Right renal pelvis (tissue), 4 donors: ENCODE measurements at places on chromosomes 4 and X. TPM values are rescaled to one million over a fixed set of nuclear protein-coding genes. Genes with fewer than 3 reads are reported as not detected.

- no peak for DNase-seq
These were observed 11.6 kb upstream of the EOLA2 start for GRCh38 chrX:149949743-149950436.

GRCh38 chr4:7663075-7663541, 228.4 kb upstream of the PSAPL1 start:
- DNase-seq = no peak

DNA sequence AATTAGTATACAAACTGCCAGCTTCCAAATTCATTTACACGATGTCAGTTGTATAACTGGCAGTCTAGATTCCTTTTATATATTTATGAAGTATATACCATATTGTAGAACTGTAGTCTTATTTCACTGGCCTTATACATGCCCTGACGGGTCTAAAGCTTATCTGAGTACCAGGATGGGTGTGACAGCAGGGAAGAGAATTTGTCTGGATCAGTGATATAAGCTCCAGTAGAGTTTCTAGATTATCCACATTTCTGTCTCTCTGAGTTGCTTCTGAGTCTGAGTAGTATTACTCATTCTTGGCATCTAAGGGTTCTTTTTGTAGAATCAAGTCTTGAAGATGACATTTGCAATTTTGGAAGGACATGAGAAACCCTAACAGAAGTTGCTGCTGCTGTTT, 101.3 kb downstream of the RPA4 start:
- no peak for DNase-seq

DNA sequence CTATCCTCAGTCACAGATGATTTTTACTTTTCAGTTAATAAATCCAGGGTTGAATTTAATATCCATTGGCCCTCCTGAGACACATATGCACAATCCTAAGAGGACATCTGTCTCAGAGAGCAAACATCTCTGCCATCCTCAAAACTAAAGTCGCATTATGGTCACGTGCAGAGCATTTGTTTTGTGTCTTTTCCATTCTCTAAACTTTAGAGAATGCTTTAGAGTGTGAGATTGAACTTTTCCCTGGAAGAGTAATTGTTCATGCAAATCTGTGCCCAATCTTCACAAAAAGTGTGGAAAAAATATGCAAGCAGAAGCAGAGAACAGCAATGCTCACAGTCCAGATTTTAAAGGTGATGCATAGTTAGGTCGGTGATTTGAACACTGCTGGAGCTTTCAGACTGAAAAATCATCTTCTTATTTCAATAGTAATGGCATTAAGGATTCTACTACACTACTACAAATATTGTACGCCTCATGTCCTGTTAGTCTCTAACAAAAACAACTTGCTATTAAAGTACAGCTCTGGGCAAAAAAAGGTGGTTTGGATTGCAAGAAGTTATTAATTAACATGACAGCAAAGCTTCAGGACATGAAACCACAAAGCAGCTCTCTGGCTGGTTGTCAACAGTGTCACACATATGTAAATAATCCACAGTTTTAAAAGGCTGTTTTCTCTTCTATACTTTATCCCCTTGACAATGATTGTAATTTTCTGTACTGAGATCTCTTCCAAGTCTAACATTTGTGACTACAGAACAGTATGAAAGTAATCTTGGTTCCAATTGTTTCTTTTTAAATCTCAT, 19.9 kb downstream of the DCHS2 start:
- DNase-seq = no peak

Gene DNAJB14
- 42.6 TPM for polyA plus RNA-seq

DNA sequence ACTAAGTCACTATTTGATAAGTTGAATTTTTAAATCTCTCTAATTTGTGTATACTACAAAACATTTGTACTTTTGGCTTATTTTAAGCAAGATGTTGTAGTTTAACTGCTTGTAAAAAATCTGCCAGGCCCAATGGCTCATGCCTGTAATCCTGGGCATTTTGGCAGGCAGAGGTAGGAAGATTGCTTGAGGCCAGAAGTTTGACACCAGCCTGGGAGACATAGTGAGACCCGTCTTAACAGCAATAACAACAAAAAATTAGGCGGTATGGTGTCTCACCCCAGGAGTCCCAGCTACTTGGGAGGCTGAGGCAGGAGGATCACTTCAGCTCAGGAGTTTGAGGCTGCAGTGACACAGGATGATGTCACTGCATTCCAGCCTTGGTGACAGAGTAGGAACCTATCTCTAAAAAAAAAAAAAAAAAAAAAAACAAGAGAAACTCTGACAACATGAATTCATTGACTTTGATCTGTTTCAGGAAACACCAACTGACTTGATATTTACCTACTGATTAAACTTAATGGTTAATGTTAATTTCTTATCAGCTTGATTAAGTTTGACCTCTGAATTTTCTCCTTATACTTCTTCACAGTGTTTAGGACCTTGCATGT, 8.9 kb downstream of the FHIP1A start:
- DNase-seq = no peak

Gene FGG
- not detected for polyA plus RNA-seq

DNA sequence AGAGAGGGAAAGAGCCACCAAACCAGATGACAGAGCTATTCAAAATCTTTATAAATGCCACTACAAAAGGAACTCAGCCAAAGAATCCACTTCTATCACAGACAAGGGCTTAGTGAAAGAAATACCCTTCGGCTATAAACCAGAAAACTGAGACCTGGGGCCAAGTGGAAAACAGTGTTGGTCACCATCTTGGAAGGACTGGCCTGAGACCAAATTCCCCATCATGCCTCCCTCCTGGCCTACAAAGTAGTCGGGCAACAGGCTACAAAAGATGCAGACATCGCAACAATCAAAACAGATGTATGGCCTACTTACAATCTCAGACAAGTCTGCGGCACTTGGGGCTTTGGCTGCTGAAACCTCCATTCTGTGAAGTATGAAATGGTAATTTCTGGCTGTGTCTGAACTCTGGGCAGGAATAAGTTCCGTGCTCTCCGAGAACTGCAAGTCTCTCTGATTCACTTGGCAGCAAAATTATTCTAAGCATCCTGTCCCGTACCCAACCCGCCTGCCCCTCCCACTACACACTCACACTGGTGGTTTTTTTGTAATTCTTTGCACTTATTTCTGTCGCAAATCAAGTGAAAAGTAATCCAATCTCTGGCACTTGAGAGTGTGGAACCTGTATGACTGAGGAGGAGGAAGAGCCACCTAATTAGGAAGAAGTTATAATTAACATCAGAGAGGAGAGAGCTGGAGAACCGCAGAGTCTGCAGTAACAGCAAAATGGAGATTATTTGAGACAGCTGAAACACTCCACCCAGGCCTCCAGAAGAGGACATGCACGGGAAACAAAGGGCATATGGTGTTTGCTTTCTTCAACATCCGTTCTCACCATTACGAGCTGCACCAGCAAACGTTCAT, 87.8 kb downstream of the SH3KBP1 start:
- no peak for DNase-seq

- DNase-seq = no peak
These were observed 344 bp downstream of the OR13H1 start for GRCh38 chrX:131544218-131544617.

DNA sequence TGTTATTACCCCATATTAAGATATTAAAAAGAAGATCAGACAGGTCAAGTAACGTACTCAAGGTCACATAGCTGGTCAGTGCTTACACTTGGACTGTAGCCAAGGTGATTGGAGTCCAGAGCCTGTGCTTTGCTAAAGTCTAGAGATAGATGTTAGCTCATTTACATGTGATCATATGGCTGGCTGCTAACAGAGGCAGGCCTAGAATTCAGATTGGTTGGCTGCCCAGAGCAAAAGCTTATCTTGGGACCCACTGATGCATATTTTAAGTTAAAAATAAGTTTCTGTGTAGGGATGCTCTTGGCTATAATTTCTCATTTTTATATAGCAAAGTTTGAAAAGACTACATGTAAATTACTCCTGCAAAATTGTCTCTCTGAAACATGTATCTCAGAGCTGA, 18.1 kb upstream of the EXOC1L start:
- no peak for DNase-seq

GRCh38 chr4:10701702-10702460, 17.3 kb upstream of the CLNK start:
- DNase-seq = no peak
